Omental fat pad (tissue), 4 donors: ENCODE measurements at places on chromosomes 7 and 10. TPM values are rescaled to one million over a fixed set of nuclear protein-coding genes. Genes with fewer than 3 reads are reported as not detected.

Gene LRRC4
- 0.96 TPM for total RNA-seq

Gene SLC37A3
- 109 TPM for total RNA-seq

Gene TES
- total RNA-seq: 22.0 TPM

Gene PDLIM1
- total RNA-seq: 85.6 TPM

Gene MRPL43
- 97.0 TPM for total RNA-seq

Gene BHLHA15
- 3.5 TPM for total RNA-seq

Gene IGFBP1
- 3.0 TPM for total RNA-seq

Gene CYP2C19
- total RNA-seq: 0.24 TPM

Gene GIGYF1
- 44.0 TPM for total RNA-seq

Gene CHN2
- total RNA-seq: 14.2 TPM

Gene THAP5
- total RNA-seq: 17.4 TPM

Gene MCU
- 13.4 TPM for total RNA-seq

Gene GIMAP6
- 16.8 TPM for total RNA-seq

Gene ARHGAP21
- total RNA-seq: 119 TPM

Gene BMPER
- total RNA-seq: 6.1 TPM

Gene LLCFC1
- not detected for total RNA-seq

Gene GAD2
- total RNA-seq: not detected

Gene OGDHL
- 1.2 TPM for total RNA-seq

Gene ABCA13
- total RNA-seq: 0.37 TPM

Gene CSGALNACT2
- total RNA-seq: 22.0 TPM

Gene MLXIPL
- 56.2 TPM for total RNA-seq

Gene ZNF736
- 9.5 TPM for total RNA-seq

Gene UCN3
- not detected for total RNA-seq

Gene MMD2
- total RNA-seq: not detected

Gene EN2
- total RNA-seq: not detected

Gene PRKRIP1
- total RNA-seq: 29.9 TPM

Gene BTBD16
- not detected for total RNA-seq

Gene RASA4B
- total RNA-seq: 5.4 TPM

Gene TMEM140
- 106 TPM for total RNA-seq

Gene KCNH2
- total RNA-seq: 0.56 TPM

Gene C7orf57
- not detected for total RNA-seq

Gene BBS9
- 28.5 TPM for total RNA-seq

Gene TYW1B
- total RNA-seq: 3.1 TPM

Gene CCDC3
- total RNA-seq: 77.8 TPM

Gene CALML3
- not detected for total RNA-seq

Gene SLC25A13
- 51.1 TPM for total RNA-seq

Gene SLC35G1
- total RNA-seq: 5.3 TPM

Gene SFTPD
- total RNA-seq: 0.65 TPM

Gene SUGCT
- total RNA-seq: 1.1 TPM

Gene LRGUK
- total RNA-seq: 0.84 TPM

Gene OR2A5
- total RNA-seq: not detected

Gene ACTR3C
- 4.3 TPM for total RNA-seq

Gene SGPL1
- total RNA-seq: 29.3 TPM
